ENCODE measurements at places on chromosomes 7 and 10. TPM values are rescaled to one million over a fixed set of nuclear protein-coding genes. Genes with fewer than 3 reads are reported as not detected.
A peak's percentile ranks its signal among the peaks of the same experiment; 100 is the strongest.

DNA sequence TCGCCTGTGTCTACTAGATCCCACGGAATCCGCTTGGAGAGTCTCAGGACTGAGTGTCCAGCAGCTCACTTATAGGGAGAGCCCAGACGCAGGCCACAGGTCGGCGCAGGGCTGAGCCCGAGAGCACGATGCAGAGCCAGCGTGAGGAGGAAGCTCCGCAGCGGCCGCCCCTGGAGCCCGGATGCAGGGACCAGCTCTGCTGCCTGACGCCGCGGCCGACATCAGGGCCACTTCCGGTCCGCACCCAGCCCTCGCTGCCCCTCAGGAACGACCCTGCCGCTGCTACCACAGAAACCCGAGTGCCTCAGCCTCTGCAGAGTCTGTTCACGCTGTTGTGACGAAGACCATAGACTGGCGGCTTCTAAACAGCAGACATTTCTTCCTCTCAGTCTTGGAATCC, 275.8 kb upstream of the PPP2R2D start:
- no peak for DNase-seq

DNA sequence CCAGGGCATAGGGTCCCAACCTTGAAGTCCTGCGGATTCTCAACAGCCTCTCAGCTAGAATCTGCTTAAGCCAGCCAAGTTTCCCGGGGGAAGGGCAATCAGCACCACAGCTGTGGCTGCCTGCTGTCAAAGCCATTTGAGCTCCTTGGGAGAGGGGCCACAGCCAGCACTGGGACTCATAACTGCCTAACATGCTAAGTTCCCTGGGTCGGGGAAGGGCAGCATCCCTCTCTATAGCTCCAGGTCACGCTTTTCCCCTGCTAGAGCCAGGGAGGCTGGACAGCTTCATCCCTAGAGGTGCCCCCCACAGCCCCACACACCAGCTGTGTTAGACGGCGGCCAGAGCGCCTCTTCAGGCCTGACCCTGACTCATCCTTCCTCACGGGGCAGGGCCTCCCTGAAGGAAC, 49.6 kb upstream of the PDE1C start:
- DNase-seq, result no peak

GRCh38 chr7:128940494-128941322, 3.0 kb downstream of the IRF5 start:
- no peak for DNase-seq

DNA sequence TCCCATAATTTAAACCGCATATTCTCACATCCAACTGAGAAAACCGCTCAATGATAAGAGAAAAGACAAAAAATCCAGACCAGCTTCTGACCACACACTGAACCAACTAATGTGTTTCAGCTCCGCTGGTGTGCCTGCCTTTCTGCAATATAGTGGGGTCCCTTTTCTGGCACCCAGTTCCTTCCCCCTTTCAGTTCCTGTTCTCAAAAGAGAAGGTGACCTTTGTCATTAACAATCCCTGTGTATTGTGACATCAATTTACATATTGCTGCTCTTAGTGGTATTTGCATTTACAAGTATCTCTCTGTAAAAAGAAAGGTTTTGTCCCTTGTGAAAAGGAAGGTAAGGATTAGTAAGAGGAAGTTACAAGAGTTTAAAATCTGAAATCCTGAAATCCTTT, 1.4 kb downstream of the PPP1R17 start:
- no peak for DNase-seq

- no peak for DNase-seq
Measured at GRCh38 chr10:29517352-29517923, 117.3 kb downstream of the SVIL start.

GRCh38 chr7:35505066-35505465, 189.9 kb downstream of the HERPUD2 start:
- no peak for DNase-seq

- no peak for DNase-seq
Measured at GRCh38 chr10:89979726-89980125, 278.3 kb downstream of the KIF20B start.

DNA sequence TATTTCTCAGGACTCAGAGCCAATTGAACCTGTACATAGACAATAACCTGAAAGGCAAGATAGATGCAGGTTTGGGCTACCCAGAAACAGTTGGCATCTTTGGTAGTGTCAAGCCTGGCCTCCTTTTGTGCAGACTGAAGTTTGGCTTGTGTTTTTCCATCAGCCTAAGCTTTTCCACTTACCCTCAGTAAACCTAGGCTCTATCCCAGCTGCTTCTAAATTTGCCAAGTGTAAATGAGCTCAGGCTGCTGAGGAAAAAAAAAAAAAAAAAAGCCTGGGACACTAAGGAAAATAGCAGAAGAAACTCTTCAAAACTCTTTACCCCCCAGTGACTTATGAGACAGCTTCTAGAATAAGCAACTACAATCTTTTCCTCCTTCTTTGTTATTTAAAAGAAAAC, 316.3 kb upstream of the SORCS1 start:
- DNase-seq, result no peak

- no peak for DNase-seq
Measured at GRCh38 chr7:82323806-82324205, 119.8 kb downstream of the CACNA2D1 start.

DNA sequence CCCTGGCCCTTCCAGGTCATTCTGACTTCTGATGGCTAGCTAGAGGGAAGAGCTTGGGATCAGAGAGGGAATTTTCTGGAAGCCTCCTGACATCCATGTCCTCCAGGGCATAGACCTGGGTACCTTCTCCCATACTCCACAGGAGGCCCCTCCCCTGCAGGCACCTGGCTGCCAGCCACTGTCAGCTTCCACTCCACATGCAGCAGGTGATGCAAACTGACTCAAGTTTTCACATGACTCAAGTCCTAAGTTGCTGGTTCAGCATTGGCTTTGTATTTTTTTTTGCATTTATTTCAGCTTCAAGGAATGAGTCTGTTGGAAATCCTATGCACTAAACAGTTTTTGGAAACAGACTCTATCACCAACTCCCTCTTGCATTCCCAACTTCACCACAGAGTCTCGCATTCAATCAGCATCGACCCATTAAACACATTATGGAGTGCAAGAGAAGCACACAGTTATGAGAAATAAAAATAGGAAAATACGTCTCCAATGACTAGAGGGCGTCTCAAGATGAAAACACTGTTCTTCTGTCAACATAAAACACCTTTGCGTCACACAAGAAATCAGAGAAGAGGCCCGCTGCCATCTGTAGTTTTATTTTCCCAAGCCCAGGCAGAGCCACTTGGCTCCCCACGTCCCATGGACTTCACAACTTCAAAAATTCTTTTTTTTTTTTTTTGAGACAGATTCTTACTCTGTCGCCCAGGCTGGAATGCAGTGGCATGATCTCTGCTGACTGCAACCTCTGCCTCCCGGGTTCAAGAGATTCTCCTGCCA, 362.6 kb upstream of the MGMT start:
- no peak for DNase-seq

GRCh38 chr10:27481486-27481885, 22.6 kb upstream of the RAB18 start:
- no peak for DNase-seq

GRCh38 chr7:84017651-84018050, 176.9 kb downstream of the SEMA3A start:
- no peak for DNase-seq

DNA sequence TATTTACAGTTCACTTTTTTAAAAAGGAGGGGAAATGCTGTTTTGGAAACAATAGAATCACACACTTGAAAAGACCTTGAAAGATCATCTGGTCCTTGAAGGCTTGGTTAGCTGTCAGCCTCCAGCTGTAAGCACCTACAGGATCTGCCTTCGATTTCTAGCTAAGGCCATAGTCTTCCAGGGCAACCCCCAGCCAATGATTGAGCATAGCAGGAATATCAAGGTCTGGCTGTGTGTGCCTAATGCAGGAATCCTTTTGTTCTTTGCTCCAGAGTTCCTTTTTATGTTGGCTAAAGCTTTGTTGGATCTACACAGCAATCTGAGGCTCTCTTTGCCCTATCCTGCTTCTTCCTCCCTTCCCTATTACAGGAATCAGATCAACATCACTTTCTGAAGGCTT, 5.2 kb upstream of the YAE1 start:
- no peak for DNase-seq

DNA sequence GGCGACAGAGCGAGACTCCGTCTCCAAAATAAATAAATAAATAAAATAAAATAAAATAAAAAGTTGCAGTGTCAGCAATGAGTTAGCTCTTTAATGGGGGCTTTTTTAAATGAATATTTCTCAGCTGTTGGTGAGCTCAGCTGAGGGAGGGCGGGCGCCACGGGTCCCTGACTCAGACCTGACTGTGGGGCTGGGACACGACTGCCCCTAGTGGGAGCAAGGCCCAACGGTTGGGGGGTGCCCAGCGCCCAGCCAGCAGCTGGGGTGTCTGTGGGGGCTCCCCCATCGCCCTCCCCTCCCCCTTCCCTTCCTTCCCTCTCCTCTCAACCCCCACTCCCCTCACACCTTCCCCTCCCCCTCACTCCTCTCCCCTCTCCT, 46.6 kb downstream of the PWWP2B start:
- DNase-seq, result no peak

DNA sequence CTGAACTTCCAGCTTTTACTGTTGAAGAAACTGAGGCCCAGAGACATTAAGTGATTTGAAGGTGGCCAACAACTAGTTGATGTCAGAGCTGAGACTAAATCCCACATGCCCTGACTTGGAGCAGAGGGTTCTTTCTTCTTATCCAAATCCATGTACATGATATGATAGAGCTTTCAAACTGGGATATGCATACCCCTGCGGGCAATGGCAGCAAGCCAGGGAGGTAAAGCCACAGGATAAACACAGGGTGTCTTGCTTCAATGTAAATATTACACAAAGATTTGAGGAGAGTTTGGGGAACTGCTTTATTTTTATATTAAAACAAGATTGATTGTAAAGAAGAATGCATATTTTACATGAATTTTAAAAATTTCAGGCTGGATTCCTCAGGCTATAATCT, 2.3 kb upstream of the LRRC72 start:
- no peak for DNase-seq

DNA sequence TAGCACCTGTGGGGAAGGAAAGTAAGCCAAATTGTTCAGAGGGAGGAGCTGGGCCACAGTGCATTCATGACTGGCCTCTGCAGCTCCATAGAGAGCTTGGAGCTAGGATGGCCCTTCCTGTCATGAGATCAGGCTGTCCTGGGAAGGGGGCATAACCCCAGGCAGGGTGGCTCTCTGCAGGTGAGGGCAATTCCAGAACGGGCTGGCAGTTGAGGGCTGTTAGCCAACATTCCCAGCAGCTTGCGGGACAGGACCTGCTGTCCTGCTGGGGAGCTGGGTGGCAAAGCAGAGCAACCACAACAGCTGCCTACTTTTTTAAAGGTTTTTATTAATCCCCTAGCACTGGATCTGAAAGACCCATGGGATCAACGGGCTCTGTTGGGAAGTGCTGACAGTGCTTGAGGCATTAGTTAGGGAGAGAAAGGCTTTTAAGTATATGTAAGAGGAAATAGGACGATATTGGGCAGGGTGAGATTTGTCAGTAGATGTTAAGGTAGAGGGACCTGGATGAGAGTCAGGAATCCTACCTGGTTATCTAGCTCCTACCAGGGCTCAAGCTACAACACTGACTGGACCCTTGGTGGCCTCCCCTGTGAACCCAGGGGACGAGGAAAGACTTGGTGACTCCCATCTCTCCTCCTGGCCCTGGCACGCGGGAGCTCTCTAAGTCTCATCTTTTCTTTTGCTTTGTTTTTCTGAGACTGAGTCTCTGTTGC, 77.8 kb downstream of the NAMPT start:
- no peak for DNase-seq

DNA sequence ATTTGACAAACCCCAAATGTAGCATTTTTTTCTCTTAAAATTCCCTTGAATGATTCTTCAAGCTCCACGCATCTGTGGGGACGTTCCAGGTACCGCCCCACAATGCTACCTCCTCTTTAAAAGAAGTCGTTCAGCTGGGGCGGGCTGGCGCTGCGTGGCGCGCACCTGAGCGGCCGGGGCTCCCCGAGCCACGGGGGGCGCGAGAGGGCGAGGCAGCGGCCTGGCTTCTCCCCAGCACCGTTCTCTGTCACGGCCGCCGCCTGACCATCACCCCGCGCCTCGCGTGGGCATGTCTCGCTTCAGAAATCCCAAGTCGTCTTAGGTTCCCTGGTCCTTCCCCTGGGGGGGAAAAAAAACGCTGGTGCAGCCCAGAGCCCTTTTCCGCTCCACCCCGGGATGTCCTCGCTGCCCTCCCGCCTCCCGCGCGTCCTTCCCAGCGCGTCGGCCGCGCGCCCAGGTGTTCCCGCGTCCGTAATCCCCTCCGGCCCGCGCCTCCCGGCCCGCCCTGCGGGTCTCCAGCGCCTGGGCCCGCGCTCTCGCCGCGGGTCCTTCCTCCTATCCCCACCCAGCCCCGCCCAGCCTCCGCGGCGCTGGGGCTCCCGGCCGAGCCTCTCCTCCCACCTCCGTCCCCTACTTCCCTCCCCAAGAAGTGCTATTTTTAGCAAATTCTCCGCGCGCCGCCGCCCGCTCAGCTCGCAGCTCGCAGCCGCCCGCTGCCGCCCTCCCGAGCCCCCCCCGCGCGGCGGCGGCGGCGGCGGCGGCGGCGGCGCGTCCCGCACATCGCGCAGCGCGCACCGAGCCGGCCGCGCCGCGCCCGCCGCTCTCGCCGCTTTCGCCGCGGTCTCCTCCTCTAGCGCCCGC, 58.7 kb upstream of the PRPS1L1 start:
- DNase-seq, result peak; percentile 42

GRCh38 chr10:114068054-114068707, 24.5 kb downstream of the ADRB1 start:
- no peak for DNase-seq

DNA sequence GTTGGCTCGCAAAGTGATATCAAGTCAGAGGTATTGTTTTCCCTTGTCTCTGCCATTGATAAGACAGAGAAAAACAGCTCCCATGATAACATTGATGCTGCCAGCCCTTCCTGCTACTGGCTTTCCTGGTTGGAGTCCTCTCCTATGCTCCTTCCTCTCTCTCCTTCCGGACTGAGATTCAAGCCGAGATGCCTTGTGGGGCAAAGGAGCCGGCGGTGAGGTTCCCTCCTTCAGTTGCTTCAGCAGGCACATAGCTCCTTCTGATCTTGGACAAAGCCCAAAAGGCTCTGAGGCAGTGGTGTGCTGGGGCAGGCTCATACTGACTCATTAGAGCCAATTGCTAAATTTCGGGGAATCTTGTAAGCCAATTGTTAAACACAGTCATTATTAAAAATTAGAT, 8.8 kb upstream of the ZCCHC24 start:
- DNase-seq, result no peak

DNA sequence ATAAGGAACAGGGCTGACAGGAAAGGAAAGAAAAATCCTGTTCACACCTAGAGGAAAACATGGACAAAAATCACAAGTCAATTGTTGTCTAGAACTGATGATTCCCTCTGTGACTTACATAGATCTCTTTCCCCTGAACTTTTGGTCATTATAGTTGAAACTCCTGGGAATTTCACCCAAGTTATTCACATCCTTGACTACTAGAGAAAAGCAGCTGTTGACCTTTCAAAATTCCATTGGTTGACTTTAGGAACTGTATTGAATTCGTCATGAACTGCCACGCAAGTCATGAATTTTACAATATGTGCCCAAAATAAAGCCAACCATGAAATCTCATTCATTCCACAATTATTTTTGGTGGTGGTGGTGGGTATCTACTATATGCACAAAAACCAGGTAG, 104.3 kb downstream of the UBE2H start:
- no peak for DNase-seq

INHBA gene
- 2.2 TPM for total RNA-seq

UPK3B gene
- 1.00 TPM for total RNA-seq

FAM237B gene
- total RNA-seq, result not detected

HOXA6 gene
- not detected for total RNA-seq

HABP2 gene
- total RNA-seq, result 2.7 TPM

PAPOLB gene
- total RNA-seq, result 0.60 TPM

BEND7 gene
- 12.1 TPM for total RNA-seq

ZEB1 gene
- total RNA-seq, result 90.6 TPM

ZPBP gene
- not detected for total RNA-seq

PCGF6 gene
- 7.1 TPM for total RNA-seq

LIPJ gene
- not detected for total RNA-seq

MLXIPL gene
- total RNA-seq, result 43.7 TPM

HPSE2 gene
- 3.4 TPM for total RNA-seq

FAM25G gene
- total RNA-seq, result not detected

Data from dorsolateral prefrontal cortex (tissue), 122 donors.